T-cell (primary cell): ENCODE measurements at places on chromosomes 5 and 9. TPM values are rescaled to one million over a fixed set of nuclear protein-coding genes. Genes with fewer than 3 reads are reported as not detected.
A peak's percentile ranks its signal among the peaks of the same experiment; 100 is the strongest.

KIF27 gene
- total RNA-seq, result 5.6 TPM

GRCh38 chr9:95506428-95506677 lies 10.4 kb downstream of the PTCH1 start:
- DNase-seq, result no peak

- no peak for DNase-seq
Observed at GRCh38 chr5:95050708-95051107, 234.2 kb downstream of the MCTP1 start.

DNA sequence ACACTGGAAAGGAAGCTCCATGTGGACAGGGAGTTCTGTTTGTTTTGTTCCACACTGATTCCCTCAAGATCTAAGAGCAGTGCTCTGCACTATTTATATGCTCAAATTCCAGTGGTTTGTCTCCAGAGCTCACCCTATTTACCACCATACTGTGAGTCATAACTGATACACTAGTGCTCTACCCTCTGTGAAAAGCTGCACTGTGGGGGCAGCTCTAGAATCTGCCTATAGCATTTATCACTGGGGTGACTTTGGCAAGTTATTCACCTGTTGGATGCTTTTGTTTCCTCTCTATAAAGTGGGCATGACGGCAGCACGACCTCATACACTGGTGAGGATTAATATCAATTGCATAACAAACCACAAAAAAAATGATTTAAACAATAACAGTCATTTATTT lies 307.8 kb downstream of the NR2F1-AS1 start:
- no peak for DNase-seq

DNA sequence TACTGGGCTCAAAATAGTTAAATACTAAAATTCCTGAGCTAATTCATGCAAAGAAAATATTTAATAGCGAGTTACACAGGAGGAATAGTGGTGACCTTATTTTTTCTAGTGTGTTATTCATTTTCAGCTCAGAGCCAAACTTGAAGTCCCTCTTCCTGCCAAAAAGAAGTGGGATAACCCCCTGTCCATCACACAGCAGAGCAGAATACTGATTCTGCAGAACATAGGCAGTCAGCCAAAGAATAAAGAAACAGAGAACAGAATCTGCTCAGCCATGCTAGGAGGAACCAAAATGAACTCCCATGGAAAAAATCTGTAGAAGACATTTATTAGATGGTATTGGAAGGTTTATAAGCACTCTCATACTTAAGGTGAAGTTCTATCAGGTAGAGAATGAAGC lies 49.4 kb upstream of the GRIN3A start:
- DNase-seq, result no peak

EPB41L4A gene
- 1.9 TPM for total RNA-seq

GRCh38 chr5:71663191-71663969 lies 55.7 kb upstream of the CARTPT start:
- no peak for DNase-seq

DNA sequence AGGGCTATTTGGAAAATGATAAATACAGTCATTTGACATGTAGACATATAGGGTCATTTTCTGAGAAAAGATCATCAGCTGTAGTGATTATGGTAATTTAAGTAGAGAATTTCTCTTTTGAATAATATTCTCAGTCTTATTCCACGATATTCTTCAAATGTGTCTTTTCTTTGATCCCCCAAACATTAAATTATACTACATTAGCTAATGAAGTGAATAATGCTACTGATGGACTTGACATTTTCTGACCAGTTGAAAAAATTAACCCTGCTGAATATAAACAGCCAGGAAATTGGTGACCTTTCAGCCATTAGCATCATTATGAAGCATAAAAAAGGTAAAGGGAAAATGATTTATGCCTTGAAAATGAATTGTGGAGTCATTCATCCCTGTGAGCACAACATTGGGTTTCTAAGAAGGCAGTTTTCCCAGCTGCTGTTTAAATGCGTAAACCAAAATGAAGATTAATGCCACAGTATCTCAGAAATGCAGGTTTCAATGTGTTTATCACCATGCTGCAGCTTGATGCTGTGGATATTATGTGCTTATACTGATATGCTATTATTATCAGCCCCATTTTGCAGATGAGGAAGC lies 489.1 kb downstream of the KCTD16 start:
- no peak for DNase-seq

- DNase-seq, result no peak
Observed at GRCh38 chr9:81979196-81979595, 9.4 kb upstream of the SPATA31D1 start.

GRCh38 chr5:1748271-1748670 lies 51.4 kb downstream of the MRPL36 start:
- no peak for DNase-seq

GRCh38 chr5:90050103-90050502 lies 359.5 kb downstream of the CETN3 start:
- DNase-seq, result no peak

DNA sequence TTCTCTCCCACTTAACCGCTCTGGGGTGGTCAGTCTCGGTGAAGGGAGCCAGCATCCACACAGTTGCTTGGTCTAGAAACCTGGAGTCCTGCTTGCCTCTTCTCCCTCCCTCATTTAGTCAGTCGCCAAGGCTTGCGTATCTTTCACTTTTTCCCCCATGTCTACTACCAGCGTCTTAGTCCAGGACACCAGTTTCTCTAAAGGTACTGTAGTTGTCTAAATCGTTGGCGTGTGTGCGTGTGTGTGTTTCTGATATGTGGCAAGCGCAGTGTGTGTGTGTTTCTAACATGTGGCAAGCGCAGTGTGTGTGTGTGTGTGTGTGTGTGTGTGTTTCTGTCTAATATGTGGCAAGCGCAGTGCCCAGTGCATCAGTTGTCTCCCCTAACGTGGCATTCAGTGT lies 641 bp downstream of the ATP6V1G1 start:
- no peak for DNase-seq

GRCh38 chr5:159157552-159157951 lies 51.8 kb downstream of the RNF145 start:
- DNase-seq, result no peak

FCN2 gene
- not detected for total RNA-seq

PCDHB15 gene
- not detected for total RNA-seq

GRCh38 chr5:132176521-132176945 lies 51.1 kb downstream of the P4HA2 start:
- DNase-seq, result no peak

GRCh38 chr5:157761690-157762621 lies 18.4 kb downstream of the LSM11 start:
- DNase-seq, result no peak

DMAC1 gene
- total RNA-seq, result 22.3 TPM

DNA sequence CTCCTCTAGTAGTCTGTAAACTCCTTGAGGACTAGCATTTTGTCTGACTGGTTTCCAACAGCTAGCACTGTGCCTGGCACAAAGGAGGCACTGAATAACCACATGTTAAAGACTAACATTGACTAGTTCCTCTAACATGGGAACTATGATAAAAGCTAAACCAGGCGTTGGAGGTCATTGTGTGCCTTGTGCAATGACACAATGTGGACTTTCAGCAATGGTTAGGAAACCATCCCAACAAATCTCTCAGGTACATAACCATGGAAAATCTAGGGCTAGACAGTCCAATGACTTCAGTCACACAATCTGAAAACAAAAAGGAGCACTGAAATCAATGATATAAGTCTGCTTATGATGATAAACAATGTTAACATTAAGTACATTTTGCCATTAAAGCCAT lies 200.6 kb downstream of the DCP2 start:
- DNase-seq, result no peak

TRAF1 gene
- 168 TPM for total RNA-seq

PHF2 gene
- 34.6 TPM for total RNA-seq

DNA sequence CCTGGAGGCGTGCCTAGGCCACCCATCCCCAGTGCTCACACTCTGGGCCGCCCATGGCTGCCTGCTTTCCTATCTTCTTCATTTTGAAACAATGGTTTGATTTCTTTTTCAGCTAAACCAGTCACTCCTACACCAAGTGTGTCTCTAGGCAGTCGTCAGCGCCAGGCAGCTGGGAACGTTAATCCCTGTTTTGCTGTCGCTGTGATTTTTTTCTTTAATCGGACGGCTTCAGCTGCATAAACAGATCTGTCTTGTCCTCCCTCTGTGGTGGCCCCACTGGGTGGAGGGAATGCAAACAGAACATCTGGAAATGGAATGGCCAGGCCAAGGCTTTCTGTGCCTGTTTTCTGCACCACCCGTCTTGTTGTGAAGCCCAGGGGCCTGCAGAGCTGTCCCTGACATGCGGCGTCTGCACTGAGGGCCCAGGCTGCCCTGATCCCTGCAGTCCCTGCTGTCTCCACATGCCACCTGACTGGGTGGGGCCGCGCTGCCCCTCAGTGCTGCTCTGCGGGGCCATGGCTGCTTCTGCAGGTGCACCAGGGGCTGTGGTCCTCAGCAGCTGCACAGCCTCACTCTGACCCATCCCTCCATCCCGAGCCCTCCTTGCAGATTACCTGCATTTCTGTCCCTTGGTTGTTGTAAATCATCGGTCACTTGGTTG lies 51.5 kb downstream of the WNK2 start:
- DNase-seq, result no peak

DNA sequence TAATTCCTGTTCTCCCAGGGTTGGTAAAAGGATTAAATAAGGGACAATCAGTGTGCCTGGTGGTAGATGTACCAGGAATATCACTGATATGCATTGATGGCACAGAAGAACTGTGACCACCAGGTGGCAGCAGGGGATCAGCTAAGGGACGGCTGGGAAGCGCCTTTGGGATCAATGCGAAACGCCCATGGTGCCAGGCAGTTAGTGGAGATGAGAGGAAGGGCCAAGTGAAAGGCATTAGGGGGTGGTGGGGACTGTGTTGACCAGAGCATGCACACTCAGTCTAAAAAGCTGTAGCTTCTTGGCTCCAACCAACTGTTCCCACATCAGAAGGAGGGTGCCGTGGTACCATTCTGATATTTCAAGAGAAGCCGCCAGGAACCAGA lies 55.6 kb downstream of the ARHGEF37 start:
- peak; percentile 44 for DNase-seq

HBEGF gene
- total RNA-seq, result 0.77 TPM

PAEP gene
- not detected for total RNA-seq

- no peak for DNase-seq
Observed at GRCh38 chr9:131977109-131977838, 102.4 kb downstream of the MED27 start.

DNA sequence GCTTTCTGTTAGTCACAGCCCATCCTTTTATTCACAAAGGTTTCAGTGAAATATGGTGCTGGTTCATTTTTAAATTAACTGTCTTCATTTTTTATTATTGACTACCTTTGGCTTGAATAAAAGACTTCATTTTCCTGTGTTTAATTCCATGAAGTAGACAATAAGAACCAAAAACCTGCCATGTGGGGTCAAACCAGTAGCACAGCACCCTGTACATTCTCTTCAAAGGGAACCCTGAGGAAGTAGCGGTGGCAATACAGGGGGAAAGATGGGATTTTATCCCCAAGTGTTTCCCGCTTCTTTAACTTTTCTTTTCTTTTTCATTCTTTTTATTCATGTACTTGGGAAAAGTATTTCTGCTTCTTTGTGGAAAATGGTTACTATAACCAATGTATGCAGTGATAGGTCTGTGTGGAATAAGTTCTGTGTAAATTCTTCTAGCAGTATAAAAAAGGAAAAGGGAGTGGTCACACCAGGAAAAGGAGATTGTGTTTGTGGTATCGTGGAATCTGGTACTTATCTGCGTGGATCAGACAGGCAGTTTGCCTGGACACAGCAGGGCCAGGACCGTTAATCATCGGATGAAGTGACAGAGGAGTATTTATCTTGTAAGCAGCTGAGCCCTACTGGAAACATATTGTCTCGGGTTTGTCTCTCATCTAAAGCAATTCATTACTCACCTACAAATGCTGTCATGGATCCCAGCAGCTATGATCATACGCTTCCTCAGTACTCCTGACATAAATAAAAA lies 94.2 kb downstream of the PPIC start:
- DNase-seq, result no peak

DNA sequence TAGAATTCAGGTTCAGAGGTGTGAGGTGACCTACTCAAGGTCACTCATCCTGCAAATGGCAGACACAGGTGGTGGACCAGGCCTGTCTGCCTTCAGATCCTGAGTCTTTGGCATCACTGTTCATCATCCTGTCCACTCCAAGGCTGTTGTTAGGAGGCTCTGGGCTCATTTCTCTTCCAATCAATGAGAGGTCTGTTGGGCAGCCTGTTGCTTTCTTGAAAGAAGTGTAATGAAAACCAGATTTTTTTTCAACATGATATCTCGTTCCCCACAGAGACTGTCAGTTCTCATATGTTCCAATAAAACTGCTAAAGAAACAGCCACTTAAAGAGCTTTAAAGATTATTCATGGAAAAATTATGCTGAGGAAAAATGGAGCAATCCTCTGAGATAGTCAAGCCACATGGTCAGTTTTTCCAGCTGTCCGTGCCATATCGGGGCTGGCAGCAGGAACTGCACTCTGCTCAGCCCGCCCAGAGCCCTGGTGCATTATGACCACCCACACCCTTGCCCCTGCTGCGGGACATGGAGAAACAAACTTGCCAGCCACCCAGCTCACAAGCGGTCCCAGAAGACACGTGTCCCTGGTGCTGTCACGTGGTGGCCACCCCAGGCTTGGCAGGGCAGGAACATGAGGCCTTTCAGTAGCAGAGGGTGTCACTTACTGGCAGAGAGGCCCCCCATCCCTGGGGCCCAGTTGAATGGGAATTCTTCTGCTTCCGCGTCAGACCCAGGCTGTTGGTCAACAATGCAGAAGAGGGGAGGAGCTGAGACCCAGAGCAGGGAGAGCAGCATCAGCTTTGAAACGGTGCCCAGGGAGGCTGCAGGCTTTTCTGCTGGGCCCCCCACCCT lies 63.7 kb upstream of the ANGPTL2 start:
- DNase-seq, result no peak

DNA sequence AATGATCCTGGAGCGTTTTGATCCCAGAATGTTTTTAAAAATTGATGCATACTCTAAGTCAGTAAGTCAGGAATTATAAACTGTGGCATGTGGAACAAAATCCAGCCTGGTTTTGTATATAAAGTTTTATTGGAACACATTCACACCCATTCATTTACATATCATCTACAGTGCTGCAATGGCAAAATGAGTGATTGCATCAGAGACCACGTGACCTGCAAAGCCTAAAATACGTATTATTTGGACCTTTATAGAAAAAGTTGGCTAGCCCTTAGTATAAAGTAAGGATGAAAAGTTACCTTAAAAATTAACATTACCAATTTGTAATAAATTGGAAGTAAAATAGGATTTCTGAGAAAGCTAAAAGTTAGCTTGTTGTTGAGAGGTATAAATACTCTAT lies 95.0 kb downstream of the PCSK5 start:
- DNase-seq, result no peak

- no peak for DNase-seq
Observed at GRCh38 chr5:81537905-81538547, 144.1 kb upstream of the ACOT12 start.

- DNase-seq, result peak; percentile 16
Observed at GRCh38 chr9:69671879-69672595, at the start of gene APBA1. Gene APBA1 (minus strand): TSS chr9:69672371.

- no peak for DNase-seq
Observed at GRCh38 chr9:81885602-81886001, 42.6 kb upstream of the SPATA31D4 start.

PSD2 gene
- not detected for total RNA-seq

C6 gene
- total RNA-seq, result 0.49 TPM

STXBP1 gene
- 3.8 TPM for total RNA-seq

CCNJL gene
- total RNA-seq, result not detected

- no peak for DNase-seq
Observed at GRCh38 chr5:65708145-65708544, 13.8 kb downstream of the SGTB start.

- no peak for DNase-seq
Observed at GRCh38 chr9:96519095-96519494, 69.1 kb downstream of the HABP4 start.
